ENCODE measurements at places on chromosomes 12 and 14.

- no peak for DNase-seq
Observed at GRCh38 chr12:8647968-8648367, 14.7 kb downstream of the MFAP5 start.

- DNase-seq, result no peak
Observed at GRCh38 chr12:93783832-93784231, 106.7 kb downstream of the CRADD start.

GRCh38 chr12:78085542-78086182 lies 255.0 kb downstream of the NAV3 start:
- DNase-seq, result no peak

DNA sequence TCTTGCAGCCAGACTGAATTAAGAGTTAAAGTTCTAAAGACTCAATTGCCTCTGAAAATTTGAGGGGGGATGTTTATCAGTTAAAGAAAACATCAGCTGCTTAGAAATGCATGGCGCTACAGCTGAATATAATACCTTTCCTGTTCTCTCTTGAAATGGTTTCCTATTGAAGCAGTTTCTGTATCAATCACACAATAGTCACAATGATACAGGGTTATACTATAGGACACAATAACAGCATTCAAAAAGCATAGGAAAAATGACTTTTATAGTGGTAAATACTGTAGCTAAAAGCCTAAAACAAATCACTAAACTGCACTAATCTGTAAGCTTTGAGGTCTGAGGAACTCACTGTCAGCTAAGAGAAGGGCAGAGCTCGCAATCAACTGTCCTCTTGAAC lies 15.2 kb downstream of the MDGA2 start:
- DNase-seq, result no peak

DNA sequence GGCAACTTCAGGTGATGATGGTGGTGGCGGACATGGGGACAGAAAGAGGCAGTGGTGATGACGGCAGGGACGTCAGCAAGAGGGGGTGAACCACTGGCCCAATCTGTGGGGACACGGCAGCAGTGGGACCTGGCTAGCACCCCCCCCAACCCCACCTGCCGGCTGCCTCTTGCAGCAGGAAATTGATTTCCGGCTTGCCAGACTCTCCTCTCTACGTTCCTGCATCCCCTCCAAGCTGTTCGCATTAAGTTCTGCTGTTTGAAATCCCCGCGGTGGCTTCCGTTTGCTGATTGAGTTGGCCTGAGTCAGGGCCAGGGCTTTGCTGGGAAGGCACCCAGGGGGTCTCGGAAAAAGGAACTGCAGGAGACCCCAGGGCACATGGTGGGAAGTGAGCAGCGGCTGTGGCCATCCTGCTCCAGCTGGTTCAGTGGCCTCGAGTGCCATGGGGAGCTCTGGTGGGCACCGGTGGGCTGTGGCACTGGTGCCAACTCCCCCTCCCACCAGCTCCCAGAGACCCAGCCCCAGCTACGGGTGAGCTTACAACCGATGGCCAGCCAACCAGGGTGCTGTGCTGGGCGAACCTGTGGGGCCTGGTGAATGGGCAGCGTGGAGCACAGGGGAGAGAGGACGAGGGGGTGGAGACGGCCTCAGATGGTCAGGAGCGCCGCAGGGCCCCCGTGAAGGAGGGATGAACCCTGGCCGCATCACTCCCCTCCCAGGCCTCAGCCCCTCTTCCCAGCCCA lies 14.6 kb upstream of the NUDT14 start:
- no peak for DNase-seq

DNA sequence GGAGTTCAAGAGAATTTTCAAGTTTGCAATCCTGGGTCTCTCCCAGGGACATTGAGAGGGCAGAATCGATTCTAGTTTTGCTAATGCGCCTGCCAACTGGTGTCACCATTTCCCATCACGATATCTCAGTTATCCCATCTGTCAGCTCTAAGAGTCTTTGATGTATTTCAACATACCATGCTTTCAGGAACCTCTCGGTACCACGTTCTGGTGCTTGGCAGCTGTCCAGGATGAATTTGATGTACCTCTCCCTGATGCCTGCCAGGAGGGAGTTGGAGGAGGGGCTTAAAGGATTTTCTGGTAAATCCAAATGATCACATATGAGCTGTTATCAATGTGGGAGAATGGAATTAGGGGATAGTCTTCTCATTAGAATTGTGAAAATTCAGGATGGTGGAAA lies 332.5 kb downstream of the RGS6 start:
- no peak for DNase-seq

- no peak for DNase-seq
Observed at GRCh38 chr12:7096006-7096932, 4.0 kb upstream of the C1R start.

DNA sequence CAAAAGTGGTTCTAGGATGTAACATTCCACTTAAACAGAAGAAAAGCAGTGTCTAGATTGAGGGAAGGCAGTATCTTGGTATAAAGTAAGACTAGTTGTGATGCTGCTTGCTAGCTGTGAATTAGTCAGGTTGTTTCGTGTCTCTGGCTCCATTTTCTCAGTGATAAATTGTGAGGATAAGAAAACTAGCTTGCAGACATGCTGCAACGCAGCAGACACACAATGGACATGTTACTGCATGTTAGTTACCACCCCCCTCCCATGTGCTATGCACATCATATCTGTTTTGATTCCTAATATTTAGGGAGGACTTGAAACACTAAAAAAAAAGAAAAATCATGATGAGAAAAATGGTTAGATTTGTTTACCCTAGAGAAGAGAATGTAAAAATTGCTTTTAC lies 2.9 kb downstream of the CCNK start:
- DNase-seq, result no peak

GRCh38 chr14:36975834-36976233 lies 196.6 kb downstream of the SLC25A21 start:
- DNase-seq, result peak; percentile 77

GRCh38 chr14:68146818-68147217 lies 327.2 kb downstream of the RAD51B start:
- no peak for DNase-seq

GRCh38 chr12:103623716-103624115 lies 36.6 kb downstream of the STAB2 start:
- no peak for DNase-seq

GRCh38 chr12:52428121-52428520 lies 6.0 kb downstream of the KRT75 start:
- DNase-seq, result no peak

GRCh38 chr12:46446645-46447044 lies 74.1 kb upstream of the SLC38A2 start:
- no peak for DNase-seq

GRCh38 chr12:84315926-84316325 lies 596.7 kb downstream of the SLC6A15 start:
- DNase-seq, result no peak

- DNase-seq, result no peak
Observed at GRCh38 chr14:33755358-33755757, 195.5 kb downstream of the EGLN3 start.

DNA sequence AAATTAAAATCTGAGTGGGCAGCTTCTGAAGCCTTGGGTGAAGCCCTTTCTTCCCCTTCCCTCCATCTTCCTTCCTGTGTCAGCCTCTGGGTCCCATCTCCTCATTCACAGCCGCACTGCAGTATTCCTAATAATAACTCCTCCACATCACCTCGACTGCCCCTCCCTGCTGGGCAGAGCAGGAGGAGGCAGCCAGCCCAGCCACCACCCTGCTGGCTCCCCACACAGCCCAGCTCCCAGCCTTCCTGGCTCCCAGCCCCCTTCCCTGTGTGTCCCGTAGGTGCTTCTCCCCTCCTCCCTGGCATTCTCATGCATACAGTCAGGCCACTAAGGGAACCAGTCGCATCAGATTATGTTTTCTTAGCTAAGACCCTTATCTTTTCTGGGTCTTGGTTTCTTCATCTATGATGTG lies 3.7 kb downstream of the IFFO1 start:
- DNase-seq, result no peak

- DNase-seq, result no peak
Observed at GRCh38 chr14:63453443-63453936, 89.7 kb downstream of the PPP2R5E start.

DNA sequence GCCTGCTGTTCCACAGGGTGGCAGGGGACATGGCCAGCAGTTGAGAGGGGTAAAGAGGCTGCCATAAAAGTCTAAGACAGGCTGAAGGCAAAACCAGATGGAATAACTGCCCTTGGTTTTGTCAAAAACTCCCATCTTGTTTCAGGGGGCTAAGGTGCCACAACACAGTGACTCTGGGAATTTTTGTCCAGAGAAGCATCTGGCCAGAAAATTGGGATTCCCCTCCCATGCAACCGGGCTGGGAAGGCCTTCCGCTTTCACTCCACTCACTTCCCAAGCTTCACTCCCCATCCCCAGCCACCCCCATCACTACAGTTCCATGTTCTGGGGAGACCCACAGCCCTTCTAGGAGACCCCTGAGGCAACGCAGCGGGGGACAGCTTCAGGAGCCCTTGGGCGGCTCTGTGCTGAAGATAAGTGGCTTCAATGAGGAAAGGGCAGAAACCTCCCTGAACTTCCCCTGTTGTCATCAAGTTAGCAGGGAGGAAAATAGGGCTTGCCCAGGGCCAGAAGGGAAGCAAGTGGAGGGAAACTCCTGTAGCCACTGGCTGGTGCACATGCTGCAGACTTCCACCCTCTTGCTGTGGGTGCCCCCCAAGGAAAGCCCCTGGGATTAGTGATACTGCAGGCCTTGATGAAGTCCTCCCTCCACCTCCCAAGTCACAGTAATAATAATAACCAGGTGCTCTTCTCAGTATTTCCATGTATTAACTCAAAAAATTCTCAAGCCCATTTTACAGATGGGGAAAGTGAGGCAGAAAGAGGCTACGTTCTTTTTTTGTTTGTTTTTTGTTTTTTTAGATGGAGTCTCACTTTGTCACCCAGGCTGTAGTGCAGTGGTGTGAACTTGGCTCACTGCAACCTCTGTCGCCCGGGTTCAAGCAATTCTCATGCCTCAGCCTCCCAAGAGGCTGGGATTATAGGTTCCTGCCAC lies 6.0 kb downstream of the TMEM229B start:
- no peak for DNase-seq

- no peak for DNase-seq
Observed at GRCh38 chr12:90999527-90999926, 5.2 kb downstream of the EPYC start.

DNA sequence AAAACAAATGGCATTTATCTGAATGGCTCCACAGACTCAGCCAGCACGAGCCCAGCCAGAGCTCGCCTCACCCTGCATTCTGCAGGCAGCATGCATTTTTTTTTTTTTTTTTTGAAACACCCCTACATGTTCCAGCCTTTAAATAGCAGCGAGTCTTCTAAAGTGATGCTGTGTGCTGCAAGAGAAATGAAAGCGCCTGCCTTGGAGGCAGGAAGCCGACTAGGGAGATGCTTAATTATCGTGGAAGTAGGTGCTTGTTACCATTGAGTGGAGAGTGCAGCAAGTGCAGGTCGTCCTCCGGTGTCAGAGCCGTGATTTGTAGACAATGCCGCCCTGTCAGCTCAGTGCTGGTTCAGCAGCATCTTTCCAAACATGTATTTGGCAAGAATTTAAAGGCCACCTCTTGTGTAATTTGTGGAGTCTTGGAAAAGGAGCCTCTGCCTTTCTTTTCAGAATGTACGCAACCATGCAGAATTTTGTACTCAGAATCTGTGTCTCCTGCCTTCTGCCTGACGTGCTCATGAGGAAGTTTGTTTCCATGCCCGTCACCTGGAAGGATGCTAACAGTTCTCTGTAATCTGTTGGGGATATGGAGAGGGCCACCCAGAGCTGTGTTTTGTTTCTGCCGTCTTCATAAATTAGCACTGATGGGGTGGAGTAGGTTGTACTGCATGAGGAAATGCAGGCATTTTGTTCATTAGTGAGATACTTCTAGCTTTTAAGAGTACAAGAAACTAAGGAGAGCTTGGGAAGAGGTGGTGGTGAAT lies 345.9 kb upstream of the RGS6 start:
- DNase-seq, result no peak

Data from NCI-H1694 (cell line).